M059J (cell line): ENCODE measurements at places on chromosomes 3 and 15.

- DNase-seq: no peak
Measured at GRCh38 chr3:185270956-185271332, 17.1 kb upstream of the EHHADH start.

GRCh38 chr3:141482245-141482922, 4.4 kb upstream of the RASA2 start:
- peak; percentile 97 for DNase-seq

- no peak for DNase-seq
Measured at GRCh38 chr3:148233403-148233802, 464.3 kb upstream of the AGTR1 start.

GRCh38 chr3:10998542-10998941, 6.0 kb downstream of the SLC6A1 start:
- DNase-seq: no peak

DNA sequence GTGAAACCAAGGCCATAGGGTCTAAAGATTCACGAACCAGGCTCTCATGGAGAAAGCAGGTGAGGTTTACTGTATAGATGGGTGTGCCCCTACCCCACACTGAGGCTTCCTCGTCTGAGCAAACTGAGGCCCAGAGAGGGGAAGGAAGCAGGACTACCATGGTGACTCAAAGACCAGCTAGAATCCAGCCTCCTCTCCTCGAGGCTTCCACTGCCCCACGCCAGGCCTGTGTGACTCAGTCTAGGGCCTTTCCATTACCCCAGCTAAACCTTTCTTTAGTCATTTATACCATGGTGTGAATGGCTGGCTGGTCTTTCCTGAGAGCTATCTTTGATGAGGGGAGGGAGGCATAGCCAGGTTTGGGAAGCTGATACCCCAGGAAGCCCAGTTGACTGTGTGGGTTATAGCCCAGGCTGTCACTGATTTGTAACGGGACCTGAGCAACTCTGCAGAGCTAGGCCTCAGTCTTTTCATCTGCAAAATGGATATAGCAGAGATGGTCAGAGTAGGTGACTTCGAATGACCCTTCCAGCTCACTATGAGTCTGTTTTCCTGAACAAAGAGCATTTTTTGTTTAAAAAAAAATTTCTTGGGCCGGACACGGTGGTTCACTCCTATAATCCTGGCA, 3.0 kb upstream of the RHO start:
- DNase-seq: peak; percentile 69

- DNase-seq: no peak
Measured at GRCh38 chr3:5427021-5427420, 239.5 kb downstream of the EDEM1 start.

GRCh38 chr3:171157980-171158379, 131.5 kb upstream of the SLC2A2 start:
- DNase-seq: no peak

GRCh38 chr3:89859757-89860156, 752.3 kb downstream of the EPHA3 start:
- no peak for DNase-seq

- DNase-seq: no peak
Measured at GRCh38 chr15:47473106-47473725, 244.1 kb upstream of the SEMA6D start.

DNA sequence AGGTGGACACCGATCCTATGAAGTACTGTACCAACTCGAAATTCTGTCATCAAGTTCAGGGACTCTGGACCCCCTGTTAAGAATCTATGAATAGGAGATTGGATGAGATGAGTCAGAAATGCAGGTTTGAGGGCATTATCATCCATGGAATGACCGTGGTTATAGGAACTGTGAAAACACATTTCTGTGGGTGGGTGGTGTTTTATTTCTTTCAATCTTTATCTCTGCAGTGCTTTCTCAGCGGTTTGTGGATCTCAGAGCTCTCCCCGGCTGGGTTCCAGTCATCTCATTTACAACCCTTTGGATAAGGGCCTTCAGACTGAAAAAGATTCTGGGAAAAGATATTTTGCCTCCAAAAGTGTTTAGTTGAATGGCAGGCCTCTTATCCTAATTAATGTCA, 5.4 kb upstream of the ABHD17C start:
- DNase-seq: peak; percentile 9

DNA sequence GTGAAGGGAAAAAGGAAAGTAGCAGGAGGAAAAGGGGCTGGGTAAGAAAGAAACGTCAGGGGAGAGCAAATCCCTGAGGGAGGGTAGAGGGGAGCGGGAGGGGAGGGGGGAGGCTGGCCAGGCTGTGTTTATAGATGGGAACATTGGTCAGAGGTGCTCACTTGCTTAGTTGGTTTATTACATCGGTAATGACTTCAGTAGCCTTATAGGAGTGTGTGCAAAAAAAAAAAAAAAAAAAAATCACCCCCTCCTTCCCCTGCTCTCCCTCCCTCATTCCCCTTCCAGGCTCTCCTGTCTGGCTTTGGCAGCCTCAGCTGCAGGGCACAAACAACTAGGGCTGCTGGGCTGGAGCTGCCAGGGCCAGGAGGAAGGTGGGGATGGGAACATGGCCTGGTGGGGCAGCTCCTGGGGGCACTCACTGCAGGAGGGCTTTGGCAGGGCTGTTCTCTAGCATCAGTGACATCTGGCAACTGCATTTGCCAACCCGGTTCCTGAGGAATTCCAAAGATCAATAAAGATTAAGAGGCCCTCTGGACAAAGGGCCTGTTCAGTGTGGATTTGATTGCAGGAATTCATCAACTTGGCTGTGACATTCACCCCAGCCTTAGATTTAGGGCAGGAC, 334.5 kb upstream of the FRG2C start:
- no peak for DNase-seq

GRCh38 chr3:148599481-148599880, 98.2 kb upstream of the AGTR1 start:
- DNase-seq: no peak

DNA sequence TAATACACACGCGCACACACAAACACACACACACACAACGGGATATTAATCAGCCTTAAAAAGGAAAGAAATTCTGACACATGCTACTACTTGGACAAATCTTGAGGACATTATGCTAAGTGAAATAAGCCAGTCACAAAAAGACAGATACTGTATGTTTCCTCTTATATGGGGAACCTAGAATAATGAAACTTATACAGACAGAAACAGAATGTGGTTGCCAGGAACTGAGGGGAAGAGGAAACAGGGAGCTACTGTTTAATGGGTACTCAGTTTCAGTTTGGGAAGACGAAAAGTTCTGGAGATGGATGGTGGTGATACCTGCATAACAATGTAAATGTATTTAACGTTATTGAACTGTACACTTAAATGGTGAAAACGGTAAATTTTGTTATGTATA, 20.2 kb downstream of the ICE2 start:
- DNase-seq: no peak

DNA sequence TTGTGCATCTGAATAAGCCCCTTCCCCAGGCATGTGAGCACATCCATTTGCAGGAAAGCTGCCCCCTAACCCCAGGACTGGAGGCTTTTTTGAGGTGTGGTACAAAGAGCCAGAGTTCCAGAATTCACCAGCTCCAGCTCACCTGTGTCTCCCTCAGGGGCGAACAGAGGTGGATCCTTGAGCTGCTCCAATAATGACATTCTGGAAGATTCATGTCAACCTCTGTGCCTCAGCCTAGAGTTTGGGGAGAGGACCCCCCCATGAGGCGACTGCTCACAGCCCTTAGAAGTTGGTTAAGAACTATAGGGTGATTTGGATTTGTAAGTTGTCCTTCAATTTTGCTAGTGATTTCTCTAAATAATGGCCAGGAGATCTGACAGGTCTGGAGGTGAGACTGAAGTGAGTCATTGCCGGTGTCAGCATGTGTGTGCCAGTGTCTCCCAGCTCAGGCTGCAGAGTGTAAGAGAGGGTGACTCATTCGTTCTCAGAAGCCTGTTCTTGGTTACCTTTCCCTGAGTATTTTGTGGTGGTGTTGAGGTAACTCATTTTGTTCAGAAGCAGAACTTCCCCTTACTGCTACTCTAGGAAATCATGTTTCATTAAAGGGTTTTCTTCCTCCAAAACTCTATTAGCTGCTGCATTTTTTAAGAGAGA, 136.9 kb upstream of the TOPAZ1 start:
- peak; percentile 88 for DNase-seq

DNA sequence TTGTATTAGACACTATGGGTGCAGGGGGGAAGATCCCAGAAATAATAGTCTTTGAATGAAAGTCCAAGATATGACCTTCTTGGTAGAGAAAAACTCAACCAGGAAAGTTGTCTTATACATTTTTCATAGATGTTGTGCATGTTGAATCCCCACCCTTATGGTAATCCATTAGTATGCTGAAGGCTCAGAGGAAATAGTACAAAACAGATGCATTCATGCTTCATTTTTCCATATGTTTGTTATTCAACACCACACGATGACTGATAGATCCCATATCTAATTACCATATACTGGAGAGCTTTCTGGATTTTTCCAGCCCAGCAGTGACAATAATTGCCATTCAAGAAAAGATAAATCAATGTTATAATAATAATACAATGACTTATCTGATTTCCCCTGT, 487.4 kb downstream of the FGF12 start:
- no peak for DNase-seq

GRCh38 chr15:41989573-41990242, 17.4 kb upstream of the EHD4 start:
- DNase-seq: peak; percentile 66

GRCh38 chr3:45164056-45164455, 17.9 kb upstream of the CDCP1 start:
- DNase-seq: no peak

DNA sequence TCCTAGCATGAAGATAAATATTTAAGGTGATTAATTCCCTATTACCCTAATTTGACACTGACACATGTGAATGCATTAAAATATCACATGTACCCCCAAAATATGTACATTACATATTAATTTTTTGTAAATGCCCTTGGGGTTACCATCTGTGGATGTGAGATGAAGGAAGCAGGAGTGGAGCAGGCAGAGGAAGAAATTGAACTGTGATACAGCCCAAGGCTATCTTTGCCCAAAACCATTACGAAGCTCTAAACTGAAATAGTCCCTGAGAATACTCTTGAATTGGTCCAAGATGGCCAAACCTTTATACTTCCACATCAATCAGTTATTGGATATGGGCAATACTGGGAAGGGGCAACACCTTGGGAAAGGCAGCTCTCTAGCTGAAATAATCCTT, 105.0 kb downstream of the CLASP2 start:
- no peak for DNase-seq

DNA sequence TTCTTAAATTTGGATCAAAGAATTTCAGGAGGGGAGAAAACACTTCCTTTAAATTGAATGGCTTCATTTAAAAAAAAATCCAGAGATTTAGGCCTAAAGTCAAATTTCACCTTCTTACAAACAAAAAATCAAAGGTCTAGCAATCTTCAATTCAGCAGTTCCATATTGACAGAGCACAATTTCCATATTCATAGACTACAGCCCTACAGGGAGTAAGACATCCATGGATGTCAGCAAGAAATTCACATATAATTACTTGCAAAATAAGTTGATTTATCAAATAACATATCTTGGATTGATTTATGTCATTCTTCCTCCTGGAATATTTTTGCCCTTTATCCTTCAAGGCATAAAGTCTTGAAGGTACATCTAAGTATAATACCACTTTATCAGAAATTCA, 103.4 kb downstream of the CNTN3 start:
- no peak for DNase-seq

DNA sequence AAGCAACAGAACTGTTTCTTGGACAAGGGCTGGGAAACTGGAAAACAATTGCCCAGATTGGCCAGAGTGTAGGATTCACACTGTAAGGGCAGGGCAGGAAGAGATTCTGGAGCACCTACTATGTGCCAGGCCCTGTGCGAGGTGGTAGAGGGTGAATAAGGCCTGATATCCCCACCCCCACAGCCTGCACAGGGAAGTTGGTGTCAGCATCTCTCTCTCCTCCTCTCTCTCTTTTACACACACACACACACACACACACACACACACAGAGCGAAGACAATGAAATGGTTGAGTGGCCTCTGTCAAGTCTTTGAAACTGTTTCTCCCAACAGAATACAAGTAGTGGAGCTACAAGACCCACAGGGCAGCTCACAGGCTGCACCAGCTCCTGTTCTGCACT, 47.1 kb upstream of the SLCO2A1 start:
- no peak for DNase-seq

GRCh38 chr15:39767921-39768320, 14.7 kb downstream of the FSIP1 start:
- no peak for DNase-seq

DNA sequence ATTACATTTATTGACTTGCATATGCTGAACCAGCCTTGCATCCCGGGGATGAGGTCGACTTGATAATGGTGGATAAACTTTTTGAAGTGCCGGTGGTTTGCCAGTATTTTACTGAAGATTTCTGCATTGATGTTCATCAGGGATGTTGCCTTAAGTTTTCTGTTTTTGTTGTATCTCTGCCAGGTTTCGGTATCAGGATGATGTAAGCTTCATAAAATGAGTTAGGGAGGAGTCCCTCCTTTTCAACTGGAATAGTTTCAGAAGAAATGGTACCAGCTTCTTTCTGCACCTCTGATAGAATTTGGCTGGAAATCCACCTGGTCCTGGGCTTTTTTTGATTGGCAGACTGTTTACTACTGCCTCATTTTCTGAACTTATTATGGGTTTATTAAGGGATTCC, 250.8 kb downstream of the TBC1D5 start:
- peak; percentile 81 for DNase-seq

DNA sequence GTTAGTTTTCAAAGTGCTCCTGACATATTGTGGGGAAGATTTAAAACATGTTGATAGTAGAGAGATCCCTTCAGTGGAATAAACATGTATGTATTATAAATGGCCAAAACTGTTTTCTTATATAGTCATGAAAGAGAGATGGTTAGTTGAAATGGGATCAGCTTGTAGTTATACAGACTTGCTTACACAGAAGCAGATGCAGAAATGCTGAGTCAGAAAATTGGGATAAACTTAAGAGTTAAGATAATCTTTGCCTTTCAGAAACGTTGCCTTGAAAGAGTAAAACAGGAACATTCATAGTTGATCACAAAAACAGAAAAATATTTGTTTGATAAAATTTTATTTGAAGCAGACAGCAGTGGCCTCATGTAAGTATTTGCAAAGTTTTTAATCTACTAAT, 433.2 kb upstream of the BCHE start:
- DNase-seq: no peak

- DNase-seq: no peak
Measured at GRCh38 chr3:88725440-88726165, 381.8 kb upstream of the EPHA3 start.

- DNase-seq: no peak
Measured at GRCh38 chr15:59013246-59013873, 25.9 kb downstream of the RNF111 start.

GRCh38 chr3:58032186-58032585, 24.0 kb downstream of the FLNB start:
- no peak for DNase-seq

GRCh38 chr15:45187578-45187893, 230 bp downstream of the SHF start:
- DNase-seq: no peak

GRCh38 chr15:97687654-97688053, 272.8 kb upstream of the ARRDC4 start:
- no peak for DNase-seq
